ENCODE measurements at places on chromosomes 7 and 10.

DNA sequence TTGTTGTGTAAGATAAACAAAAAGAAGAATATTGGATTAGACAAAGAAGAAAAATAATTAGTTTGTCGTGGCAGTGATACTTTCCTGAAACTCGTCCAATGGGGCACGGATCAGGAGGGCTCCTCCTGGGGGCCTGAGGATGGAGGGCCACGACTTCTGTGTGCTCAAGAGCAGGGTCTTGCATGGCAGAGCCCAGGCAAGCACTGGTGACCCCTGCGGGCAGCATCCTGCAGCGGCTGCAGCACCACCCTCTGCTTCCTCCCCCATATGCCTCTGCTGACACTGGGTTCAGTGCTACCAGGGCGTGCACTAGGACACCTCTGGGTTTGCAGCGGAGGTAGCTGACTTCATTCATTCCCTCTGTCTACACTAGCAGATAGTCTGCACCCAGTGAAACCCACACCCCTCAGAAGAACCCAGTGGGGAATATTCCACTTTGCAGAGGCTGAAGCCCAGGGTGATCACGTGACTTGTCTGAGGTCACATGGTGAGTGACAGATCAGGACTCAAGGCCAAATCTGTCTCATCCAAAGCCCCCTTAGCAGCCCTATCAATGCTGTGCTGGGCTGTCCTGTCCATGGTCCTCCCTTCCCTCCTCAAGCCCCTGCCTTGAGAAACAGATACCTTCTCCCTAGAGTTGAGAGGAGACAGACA lies 375.5 kb downstream of the TCERG1L start:
- no peak for DNase-seq

- no peak for DNase-seq
Observed at GRCh38 chr7:44853391-44853790, 5.5 kb upstream of the H2AZ2 start.

DNA sequence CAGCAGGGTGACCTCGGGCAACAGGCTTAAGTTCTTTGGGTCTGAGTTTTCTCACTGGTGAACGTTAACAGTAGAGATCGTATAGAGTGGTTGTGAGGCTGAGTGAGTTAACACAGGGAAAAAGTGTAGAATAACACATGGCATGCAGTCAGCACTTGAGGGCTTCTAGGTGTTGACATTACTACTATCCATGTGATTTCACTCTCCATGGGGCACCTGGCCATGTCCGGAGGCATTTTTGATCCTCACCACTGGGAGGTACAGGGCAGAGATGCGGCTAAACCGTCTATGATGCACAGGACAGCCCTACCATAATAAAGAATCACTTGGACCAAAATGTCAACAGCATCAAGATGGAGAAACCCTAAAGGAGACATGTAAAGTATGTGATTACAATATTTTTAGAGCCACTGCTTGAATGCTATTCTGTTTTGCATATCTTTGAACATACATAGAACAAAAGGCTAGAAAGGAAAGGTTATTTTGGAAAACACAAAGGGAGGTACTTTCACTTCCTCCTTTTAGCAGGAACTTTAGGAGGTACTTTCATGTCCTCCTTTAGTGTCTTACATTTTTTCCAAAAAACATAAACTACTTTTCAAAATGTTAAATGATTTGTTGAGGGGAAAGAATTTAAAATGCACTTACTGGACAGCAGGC lies 44.3 kb downstream of the NOD1 start:
- no peak for DNase-seq

GRCh38 chr7:130421684-130422083 lies 19.1 kb downstream of the CEP41 start:
- no peak for DNase-seq

GRCh38 chr10:15472008-15472407 lies 100.9 kb upstream of the FAM171A1 start:
- no peak for DNase-seq

Data from kidney capillary endothelial cell (primary cell).